ENCODE measurements at places on chromosomes 4 and X.

GRCh38 chrX:47384502-47384901 lies 14.1 kb downstream of the ZNF157 start:
- DNase-seq, result peak; percentile 29

DNA sequence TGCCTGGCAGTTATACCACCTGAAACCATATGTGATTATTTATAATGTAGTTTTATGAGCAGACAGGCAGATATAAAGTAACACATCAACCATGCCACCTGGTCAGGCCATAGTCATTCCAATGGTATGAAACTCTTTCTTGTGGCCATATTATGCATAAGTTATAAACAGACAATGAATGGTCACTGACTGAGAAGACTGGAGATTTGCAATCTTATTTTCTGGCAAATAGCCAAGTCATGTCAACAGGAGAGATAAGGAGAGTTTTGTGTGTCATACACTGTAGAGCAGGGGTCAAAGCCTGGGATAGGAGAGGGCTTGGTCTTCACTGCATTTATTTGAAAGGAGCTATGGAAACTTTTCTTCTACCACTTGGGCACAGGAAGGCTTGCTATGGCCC lies 29.5 kb downstream of the SORBS2 start:
- DNase-seq, result no peak

- no peak for DNase-seq
Observed at GRCh38 chr4:138555584-138555983, 313.4 kb upstream of the SLC7A11 start.

- DNase-seq, result no peak
Observed at GRCh38 chr4:139528377-139529005, 27.5 kb downstream of the SETD7 start.

GRCh38 chrX:84729408-84729807 lies 227.2 kb upstream of the HDX start:
- DNase-seq, result no peak

- no peak for DNase-seq
Observed at GRCh38 chr4:82352825-82353366, 20.9 kb downstream of the HNRNPD start.

Data from SHP77 treated with DMSO at 0.1 percent for 48 hours (cell line).